ENCODE measurements at places on chromosomes 12 and 14. TPM values are rescaled to one million over a fixed set of nuclear protein-coding genes. Genes with fewer than 3 reads are reported as not detected.

- DNase-seq, result no peak
- H3K4me1 ChIP-seq, result peaks cover 15% of the 10 kb centered on the region
- no peaks in the 10 kb centered on the region for H3K27me3 ChIP-seq
Measured at GRCh38 chr14:32509632-32510187, 180.6 kb downstream of the AKAP6 start.

DNA sequence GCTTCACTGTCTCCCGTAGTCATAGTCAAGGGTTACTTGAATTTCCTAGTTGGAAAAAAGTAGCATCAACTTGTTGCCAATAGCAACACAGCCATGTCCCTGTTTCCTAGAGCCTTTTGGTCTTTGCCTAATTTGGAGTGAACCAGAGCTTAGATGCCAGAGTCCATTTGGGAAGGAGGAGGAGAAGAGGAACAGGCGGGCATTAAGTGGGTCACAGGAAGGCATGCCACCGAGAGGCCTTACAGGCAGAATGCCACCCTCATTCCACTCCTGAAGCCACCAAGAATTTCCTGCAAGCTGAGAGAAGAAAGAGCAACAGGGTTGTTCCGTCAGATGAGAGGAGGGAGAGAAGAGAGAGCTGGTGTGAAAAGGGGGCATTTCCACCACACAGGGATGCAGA is 339.5 kb downstream of the DPF3 start:
- no peaks in the 10 kb centered on the region for H3K36me3 ChIP-seq
- no peak overlapping the region for H3K4me3 ChIP-seq
- no peak for DNase-seq
- H3K4me1 ChIP-seq, result peaks cover 4% of the 10 kb centered on the region
- no peak overlapping the region for H3K27ac ChIP-seq
- peaks cover 39% of the 10 kb centered on the region for H3K27me3 ChIP-seq

GRCh38 chr14:80536456-80536855 is 325.2 kb upstream of the DIO2 start:
- H3K27ac ChIP-seq, result no peak overlapping the region
- no peaks in the 10 kb centered on the region for H3K27me3 ChIP-seq
- peaks cover 4% of the 10 kb centered on the region for H3K4me1 ChIP-seq
- H3K4me3 ChIP-seq, result no peak overlapping the region
- no peaks in the 10 kb centered on the region for H3K36me3 ChIP-seq

- no peaks in the 10 kb centered on the region for H3K36me3 ChIP-seq
- no peaks in the 10 kb centered on the region for H3K4me1 ChIP-seq
- no peaks in the 10 kb centered on the region for H3K27me3 ChIP-seq
- no peak overlapping the region for H3K27ac ChIP-seq
- DNase-seq, result no peak
Measured at GRCh38 chr14:87233266-87233665, 759.7 kb downstream of the GALC start.

GRCh38 chr12:52024845-52025230 is 18.1 kb downstream of the TAMALIN start:
- no peaks in the 10 kb centered on the region for H3K27me3 ChIP-seq
- H3K27ac ChIP-seq, result peak overlapping the region; percentile 92
- peaks cover 64% of the 10 kb centered on the region for H3K4me1 ChIP-seq
- no peak for DNase-seq

DNA sequence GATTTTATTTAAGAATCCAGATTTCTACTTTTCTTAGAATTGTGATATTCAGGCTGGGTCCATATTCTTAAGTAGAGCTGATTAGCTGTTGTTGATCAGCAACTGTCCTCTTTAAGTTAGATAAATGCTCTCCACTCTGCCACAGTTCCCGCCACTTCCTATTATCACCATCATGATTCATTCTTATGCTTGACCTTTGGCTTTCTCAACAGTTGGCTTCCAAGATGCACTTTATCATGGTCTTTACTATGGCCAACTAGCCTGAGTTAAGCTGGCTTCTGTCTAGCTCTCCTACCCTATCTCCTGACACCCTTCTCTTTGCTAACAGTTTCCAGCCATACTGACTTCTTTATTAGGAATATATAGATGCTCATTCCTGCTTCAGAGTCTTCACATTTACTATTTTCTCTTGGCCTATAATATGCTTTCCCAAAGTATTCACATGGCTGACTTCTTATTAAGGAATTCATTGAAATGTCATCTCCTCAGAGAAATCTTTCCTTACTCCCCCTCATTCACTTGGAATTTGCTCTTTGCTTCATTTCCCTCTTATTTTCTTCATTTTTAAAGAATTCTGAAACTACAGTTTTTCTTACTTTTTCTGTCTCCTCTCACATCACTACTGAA is 149.0 kb upstream of the IGF1 start:
- H3K4me1 ChIP-seq, result no peaks in the 10 kb centered on the region
- H3K36me3 ChIP-seq, result no peaks in the 10 kb centered on the region
- H3K4me3 ChIP-seq, result no peak overlapping the region
- H3K27me3 ChIP-seq, result no peaks in the 10 kb centered on the region
- DNase-seq, result no peak
- no peak overlapping the region for H3K27ac ChIP-seq

GRCh38 chr14:23115918-23116317 is 3.1 kb downstream of the CEBPE start:
- H3K4me3 ChIP-seq, result no peak overlapping the region
- DNase-seq, result no peak
- no peaks in the 10 kb centered on the region for H3K36me3 ChIP-seq
- H3K27me3 ChIP-seq, result peaks cover 58% of the 10 kb centered on the region
- H3K4me1 ChIP-seq, result peaks cover 1% of the 10 kb centered on the region
- H3K27ac ChIP-seq, result no peak overlapping the region

DNA sequence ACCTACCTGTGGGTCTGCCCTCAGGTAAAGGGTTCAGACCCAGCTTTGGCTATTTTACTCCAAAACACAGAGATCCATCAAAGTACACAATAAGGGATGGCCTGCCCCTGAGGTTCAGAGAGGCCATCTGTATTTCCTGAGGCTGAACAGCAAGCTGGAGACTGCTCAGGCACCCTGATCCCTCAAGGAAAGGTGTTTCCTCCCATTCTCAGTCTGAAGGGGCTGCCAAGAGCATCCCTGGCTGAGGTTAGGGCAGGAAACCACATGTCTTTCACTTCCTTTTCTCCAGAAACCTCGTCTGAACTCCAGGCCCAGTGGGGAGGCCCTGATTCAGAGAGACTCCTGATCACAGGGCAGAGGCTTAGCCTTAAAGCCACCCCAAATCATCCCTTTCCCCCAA is 1.5 kb downstream of the RILPL1 start:
- peaks cover 3% of the 10 kb centered on the region for H3K27me3 ChIP-seq
- peak overlapping the region; percentile 93 for H3K4me3 ChIP-seq
- DNase-seq, result no peak

Gene SYNDIG1L
- total RNA-seq, result 0.65 TPM
